Non-pigmented ciliary epithelial cell (primary cell): ENCODE measurements at places on chromosomes 5 and 9.
A peak's percentile ranks its signal among the peaks of the same experiment; 100 is the strongest.

- no peak for DNase-seq
These were observed 10.2 kb downstream of the GFRA3 start for GRCh38 chr5:138264183-138264582.

- no peak for DNase-seq
These were observed 163.9 kb upstream of the DMRT1 start for GRCh38 chr9:677461-678097.

DNA sequence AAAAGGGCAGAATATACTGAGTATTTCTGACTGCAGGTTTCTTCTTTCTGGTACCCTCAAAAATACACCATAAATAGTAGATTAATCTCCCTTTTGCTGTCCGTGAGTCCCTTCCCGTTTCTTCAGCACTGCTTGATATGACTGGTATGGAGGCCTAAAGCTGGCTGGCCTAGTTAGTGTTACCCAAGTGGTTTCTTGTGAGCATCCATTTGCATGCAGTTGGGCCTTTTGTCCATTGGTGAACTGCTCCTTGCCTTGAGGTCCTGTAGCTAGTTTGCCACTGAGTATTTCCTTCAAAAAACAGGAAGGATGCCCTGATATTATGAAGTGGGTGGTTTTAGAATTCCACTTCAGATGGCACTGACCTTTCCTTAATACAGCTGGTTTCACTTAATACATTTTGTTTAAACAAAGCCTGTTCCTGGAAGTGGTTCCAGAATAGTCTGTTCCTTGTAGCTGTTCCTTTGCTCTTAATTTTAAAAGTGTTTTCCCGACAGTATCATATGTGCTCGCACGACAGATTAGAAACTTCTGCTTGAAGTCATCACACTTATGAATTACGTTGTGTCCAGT lies 40.0 kb upstream of the ABL1 start:
- no peak for DNase-seq

DNA sequence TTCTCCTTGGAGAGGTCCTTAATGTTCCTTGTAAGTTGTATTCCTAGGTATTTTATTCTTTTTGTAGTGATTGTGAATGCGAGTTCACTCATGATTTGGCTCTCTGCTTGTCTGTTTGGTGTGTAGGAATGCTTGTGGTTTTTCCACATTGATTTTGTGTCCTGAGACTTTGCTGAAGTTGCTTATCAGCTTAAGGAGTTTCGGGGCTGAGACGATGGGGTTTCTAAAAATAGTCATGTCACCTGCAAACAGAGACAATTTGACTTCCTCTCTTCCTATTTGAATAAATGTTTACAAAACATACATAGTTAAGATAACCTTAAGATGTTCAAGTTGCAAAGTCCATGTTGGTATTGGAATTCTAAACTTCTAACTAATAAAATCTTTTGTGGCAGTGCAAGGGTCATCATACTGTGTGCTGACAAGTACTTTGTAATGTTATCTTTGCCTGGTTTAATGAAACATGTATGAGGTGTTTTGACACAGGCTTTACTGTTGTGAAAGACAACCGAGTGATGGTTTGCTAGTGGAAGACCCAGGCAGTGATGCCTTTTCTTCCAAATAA lies 286.2 kb downstream of the MRPS30 start:
- DNase-seq: no peak

DNA sequence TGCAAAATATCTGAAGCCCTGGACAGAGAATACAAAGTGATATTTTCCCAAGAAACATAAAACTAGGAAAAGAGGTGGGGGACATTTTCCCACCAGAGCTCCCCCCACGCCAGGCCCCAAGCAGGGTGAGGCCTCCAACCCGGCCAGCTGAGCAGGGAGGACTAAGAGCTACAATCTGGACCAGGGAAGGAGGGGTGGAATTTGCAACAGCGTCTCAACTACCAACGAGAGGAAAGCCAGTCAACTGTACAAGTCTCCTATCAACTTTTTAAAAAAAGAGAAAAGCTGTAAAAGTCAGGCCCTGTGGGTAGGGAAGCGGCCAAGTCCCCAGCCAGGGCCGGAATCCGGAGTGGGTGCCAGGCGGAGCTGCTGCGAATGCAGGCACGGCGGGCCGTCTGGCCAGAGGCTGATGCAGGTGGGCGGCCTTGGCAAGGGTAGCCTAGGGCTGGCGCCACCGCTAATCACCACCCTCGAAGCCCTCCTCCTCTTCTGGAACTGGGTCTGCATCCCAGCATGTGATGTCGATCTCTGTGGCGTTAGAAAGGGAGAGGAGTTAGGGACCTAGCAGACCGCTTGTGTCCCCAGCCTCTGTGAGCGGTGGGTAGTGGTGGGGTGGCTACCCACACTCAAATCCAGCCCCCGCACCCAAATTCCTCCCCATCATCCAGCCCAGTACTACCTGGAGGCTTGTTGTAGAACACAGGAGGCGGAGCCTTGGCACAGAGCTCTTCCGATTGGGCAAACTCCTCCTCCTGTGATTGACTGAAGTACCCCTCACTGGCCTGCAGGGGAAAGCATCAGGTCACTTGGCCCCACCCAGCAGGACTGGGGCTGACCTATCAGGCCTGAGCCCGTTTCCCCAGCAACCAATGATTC lies 10.6 kb downstream of the PRR7 start:
- DNase-seq: peak; percentile 90

DNA sequence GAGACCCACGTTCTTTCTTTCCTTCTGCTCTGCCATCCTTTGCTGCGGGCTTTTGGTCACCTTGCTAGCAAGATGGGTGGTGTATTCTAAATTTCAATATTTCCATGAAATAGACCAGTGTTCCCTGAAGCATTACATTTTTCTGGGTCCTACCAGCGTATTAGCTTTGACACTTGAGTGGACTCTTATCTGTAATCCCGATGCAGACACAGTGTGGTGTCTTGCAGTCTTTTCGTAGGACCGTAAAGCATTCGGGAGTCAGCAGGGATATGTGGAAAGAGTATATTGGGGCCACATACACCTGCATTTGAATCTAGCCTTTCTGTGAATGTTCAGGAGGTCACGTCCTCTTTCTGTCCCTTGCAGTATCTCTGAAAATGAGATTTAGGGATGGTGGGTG lies 124.7 kb upstream of the CPEB4 start:
- no peak for DNase-seq

DNA sequence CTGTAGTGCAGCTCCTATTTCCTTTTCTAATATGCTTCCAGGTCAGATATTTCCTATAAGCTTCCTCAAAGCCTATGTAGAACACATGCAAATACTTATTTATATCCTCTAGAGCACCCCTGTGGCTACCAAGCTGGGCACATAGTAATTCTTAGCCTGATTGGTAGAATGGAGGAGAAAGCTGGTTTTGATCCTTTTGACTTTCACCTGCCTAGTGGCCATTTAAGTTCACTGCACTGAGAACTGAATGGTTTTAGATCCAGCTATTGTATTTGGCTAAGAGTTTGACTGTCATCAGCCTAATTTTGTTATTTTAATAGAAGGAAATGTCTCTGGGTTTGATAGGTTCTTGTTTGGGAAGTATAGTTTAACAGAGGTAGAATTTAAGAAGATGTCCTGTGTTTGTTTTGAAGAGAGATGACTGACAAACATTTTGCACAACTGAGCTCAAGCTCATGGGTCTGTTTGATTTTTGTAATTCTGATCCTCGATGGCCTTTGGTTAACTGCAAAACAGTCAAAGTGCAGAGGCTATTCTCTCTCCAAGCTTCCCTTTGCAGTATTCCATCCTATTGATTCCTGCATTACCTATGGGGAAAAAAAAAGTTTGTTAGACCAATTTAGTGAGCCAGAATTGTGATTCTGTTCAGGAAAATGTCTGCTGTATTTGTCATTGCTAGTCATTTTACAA lies 85.4 kb downstream of the KCNN2 start:
- no peak for DNase-seq

DNA sequence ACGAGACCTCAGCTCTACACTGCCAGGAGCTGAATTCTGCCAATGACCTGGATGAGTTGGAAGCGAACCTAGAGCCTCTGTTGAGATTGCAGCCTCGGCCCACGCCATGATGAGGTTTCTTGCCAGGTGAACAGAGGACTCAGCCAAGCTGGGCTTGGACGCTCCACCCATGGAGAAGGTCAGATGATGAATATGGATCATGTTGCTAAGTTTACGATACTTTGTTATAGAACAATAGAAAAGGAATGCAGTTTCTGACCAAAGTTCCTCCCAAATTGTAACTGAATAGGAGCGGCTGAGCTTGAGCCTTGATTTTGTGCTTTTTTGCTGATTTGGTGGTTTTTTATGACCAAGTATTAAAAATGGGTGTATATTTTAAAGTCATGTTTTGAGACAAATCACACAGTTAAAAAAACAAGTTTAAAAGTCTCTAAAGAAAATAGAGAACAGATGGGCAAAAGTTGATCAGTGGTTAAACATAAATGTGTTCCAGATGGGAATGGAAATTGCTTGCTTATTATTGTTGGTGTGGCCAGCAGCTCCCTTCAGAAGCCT lies 32.9 kb downstream of the ROPN1L start:
- DNase-seq: no peak

- DNase-seq: no peak
These were observed 246.6 kb downstream of the SPOCK1 start for GRCh38 chr5:137252512-137252911.

GRCh38 chr5:157582731-157583620 lies 7.4 kb upstream of the ADAM19 start:
- DNase-seq: no peak

DNA sequence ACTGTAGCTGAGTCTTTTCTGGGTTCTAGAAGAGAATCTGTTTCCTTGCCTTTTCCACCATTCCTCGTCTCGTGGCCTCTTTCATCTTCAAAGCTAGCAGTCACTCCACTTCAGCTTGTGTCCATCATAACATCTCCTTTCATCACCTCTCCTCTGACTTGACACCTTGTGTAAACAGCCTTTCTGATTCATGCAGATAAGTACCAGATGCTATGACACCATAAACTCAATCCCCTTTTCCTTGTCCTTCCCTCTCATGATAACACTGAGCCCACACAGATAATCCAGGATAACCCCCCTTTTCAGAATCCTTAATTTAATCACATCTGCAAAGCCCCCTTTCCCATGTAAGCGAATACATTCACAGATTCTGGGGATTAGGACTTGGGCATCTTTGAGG lies 95.5 kb downstream of the SNX24 start:
- DNase-seq: no peak

DNA sequence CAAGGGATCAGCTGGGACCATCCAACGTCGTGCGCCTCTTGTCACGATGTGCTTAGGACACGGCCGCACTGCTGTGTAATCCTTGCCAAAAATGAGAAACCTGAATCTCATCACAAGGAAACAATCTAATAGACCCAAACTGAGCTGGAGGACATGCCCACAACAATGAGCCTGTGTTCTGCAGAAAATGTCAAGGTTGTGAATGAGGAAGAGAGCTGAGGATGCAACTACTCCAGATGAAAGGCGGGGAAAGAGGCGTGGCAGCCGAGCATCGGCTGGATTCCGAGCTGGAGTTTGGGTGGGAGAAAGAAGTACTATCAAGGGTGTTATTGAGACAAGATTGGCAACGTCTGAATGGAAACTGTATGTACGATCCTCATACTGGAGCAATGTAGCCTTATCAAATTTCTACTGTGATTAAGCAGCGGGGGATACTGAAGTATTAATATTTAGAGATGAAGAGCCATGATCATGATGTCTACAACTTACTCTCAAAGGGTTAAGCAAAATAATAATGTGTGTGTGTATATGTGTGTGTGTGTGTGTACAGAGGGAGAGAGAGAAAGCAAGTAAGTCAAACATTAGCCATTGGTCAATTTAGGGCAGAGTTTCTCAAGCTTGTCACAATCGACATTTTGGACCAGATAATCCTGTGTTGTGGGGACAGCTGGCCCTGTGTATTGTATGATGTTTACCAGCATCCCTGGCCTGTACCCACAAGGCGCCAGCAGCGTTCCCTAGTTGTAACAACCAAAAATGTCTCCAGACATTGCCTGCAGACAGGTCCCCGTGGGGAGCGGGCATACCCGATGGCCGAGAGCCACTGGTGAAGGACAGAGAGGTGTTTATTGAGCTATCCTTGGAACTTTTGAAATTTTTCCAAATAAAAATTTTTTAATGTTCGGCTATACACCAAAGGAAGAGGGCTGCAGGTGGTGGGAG lies 46.5 kb downstream of the DUSP1 start:
- DNase-seq: no peak

DNA sequence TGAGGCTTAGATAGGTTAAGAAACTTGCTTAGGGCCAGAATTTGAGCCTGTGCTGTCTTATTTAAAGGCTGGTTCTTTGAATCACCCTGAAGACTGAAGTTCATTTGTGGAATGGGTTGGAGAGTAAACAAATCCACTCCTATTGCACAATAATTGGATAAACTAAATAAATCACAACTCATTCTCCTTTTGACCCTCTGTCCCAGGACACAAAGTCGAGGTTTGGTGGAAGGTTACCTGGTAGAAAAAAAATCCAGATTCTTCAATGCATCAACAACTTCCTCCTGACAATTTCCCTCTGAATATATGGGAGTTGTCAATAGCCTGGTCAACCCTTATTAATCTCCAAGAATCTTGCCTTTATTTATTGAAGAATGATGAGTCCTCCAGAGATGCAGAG lies 28.9 kb downstream of the TBC1D2 start:
- DNase-seq: no peak

GRCh38 chr5:101009758-101010519 lies 106.9 kb upstream of the ST8SIA4 start:
- DNase-seq: no peak

GRCh38 chr9:124040935-124041816 lies 29.6 kb downstream of the LHX2 start:
- no peak for DNase-seq

GRCh38 chr9:81244631-81245030 lies 444.7 kb downstream of the TLE1 start:
- DNase-seq: no peak

GRCh38 chr5:14744296-14745187 lies 80.0 kb downstream of the OTULIN start:
- no peak for DNase-seq

DNA sequence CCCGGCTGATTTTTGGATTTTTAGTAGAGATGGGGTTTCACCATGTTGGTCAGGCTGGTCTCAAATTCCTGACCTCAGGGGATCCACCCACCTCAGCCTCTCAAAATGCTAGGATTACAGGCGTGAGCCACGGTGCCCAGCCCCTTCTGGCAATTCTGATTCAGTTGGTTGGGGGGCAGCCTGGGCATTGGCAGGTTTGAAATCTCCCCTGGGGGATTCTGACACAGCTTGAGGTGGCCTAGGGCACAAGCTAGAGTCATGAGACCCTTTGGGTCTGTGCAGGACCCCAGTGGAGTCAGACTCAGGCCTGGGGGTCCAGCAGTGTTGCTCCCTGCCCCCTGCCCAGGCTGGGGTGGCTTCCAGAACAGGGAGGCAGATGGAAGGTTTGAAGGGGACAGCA lies 239.8 kb downstream of the PBX3 start:
- no peak for DNase-seq

- DNase-seq: no peak
These were observed 25.6 kb downstream of the GLDC start for GRCh38 chr9:6619909-6620308.

- DNase-seq: no peak
These were observed 45.7 kb upstream of the SMAD5 start for GRCh38 chr5:136086783-136087566.

DNA sequence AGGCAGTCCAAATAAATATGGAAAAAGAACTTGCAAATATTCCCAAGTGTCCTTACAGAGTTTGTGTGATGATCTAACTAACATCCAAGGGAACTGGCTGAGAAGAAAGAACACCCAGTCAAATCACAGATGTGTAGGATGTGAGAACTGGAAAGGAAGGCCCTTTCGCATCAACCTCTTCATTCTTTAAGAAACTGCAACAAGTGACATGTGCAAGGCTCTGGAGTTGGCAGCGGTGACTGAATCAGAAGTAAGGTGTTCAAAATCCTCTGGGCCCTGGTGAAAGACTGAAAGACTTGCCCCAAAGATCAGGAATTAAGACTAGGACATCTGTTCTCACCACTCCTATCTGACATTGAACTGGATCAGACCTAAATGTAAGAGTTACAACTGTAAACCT lies 88.7 kb downstream of the RAPGEF1 start:
- no peak for DNase-seq

- DNase-seq: no peak
These were observed 336.7 kb downstream of the AGTPBP1 start for GRCh38 chr9:85404911-85405565.
